ENCODE measurements at places on chromosomes 6 and 20.

GRCh38 chr6:30842754-30843610 lies 41.3 kb upstream of the DDR1 start:
- DNase-seq, result no peak

DNA sequence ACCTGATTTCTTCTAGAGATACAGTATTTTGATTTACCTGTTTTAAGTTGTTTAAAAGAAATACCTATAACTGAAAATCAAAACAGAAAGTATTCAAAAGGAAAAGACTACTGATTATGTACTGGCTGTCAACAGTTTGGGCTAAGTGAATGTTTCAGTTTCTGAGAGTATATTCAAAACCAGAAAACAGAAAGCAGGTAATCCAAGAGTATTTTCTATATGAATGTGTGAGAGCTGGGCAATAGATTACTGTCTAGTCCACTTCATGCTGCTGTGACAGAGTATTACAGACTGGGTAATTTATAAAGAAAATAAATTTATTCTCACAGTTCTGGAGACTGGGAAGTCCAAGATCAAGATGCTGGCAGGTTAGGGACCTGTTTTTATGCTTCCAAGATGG lies 261.0 kb downstream of the ARHGAP18 start:
- no peak for DNase-seq

GRCh38 chr20:46006022-46006705 lies 2.5 kb upstream of the MMP9 start:
- DNase-seq, result no peak

DNA sequence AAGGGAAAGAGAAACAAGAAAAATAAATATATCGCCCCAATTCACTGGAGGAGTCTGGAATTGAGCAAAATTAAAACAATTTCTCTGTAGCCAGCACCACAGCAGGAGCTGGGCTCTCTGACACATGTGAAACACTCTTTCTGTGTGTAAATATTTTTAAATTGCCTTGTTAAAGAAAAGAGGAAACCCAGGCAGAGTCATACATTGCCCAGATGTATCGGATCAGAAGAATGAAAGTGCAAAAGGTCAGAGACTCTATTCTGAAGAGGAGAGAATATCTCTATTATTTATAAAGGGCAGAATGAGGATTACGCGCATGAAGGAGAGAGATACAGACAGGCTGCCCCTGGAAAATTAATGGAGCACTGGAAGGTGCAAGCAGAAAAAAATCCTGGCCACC lies 127.0 kb upstream of the MAN1A1 start:
- DNase-seq, result no peak

GRCh38 chr20:49989234-49990065 lies 6.7 kb downstream of the SNAI1 start:
- DNase-seq, result peak; percentile 17

- no peak for DNase-seq
Observed at GRCh38 chr20:19699180-19699971, 58.7 kb upstream of the RIN2 start.

DNA sequence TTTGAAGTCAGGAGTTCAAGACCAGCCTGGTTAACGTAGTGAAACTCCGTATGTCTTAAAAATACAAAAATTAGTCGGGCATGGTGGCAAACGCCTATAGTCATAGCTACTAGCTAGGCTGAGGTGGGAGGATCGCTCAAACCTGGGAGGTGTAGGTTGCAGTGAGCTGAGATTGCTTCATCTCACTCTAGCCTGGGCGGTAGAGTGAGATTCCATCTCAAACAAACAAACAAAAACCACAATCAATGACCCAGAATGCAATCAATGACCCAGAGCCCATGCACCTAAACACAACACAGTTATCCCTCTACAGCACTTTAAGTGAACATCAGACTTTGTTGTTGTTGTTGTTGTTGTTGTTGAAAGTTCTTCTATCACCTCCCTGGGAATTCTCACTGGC lies 77.9 kb downstream of the MYB start:
- no peak for DNase-seq

DNA sequence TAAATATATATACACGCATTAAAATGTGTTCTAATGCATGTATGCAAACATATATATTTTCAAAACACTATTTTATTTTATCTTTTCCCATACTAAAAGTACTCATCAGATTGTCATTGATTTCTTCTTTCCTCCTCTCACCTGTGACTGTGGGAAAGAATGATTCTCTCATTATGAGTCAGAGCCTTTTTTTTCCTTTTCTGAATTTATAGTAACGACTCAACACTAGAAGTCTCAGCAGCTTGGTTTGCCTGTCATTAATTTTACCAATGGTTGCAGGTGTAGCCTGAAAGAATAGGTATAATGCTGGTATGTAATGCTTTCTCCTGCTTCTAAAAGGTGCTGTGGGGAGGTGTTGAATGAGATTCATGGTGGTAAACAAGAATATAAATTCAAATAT lies 328.7 kb downstream of the UTRN start:
- no peak for DNase-seq

Data from iPS-NIHi11 (cell line).